Stimulated activated naive CD8-positive, alpha-beta T cell treated with anti-CD3 and anti-CD28 coated beads, Interleukin-15, Interleukin-2, amounts not matched to agents 100 U/mL and 50 U/mL, for 24 hours (primary cell): ENCODE measurements at places on chromosomes 5 and 9.

DNA sequence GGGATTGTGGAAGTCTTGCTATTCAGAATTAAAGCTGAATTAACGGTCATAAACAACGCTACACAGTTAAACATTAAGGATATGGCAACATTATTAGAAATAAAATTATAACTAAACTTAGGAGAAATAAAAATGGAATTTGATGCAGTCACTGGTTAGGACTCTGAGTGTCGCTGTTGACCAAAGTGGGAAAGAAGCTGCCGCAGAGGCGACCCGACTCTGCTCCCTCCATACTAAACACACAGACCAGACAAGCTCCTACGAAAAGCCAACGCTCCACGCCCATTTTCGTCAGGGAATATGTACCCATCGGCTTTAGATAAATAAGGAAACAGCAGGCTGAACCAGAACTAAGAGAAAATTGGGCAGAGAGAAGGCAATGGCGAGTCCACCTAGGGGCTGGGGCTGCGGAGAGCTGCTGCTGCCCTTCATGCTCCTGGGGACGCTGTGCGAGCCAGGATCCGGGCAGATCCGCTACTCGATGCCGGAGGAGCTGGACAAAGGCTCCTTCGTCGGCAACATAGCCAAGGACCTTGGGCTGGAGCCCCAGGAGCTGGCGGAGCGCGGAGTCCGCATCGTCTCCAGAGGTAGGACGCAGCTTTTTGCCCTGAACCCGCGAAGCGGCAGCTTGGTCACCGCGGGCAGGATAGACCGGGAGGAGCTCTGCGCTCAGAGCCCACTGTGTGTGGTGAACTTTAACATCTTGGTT is at the start of gene PCDHGA5:
Gene PCDHGA5 (plus strand): TSS at position 211 of the 709 bp plus-strand sequence. CDS start 169 bp downstream, at position 380.
- no peak for DNase-seq

- no peak for DNase-seq
Observed at GRCh38 chr5:126124706-126125345, 298.4 kb upstream of the GRAMD2B start.

DNA sequence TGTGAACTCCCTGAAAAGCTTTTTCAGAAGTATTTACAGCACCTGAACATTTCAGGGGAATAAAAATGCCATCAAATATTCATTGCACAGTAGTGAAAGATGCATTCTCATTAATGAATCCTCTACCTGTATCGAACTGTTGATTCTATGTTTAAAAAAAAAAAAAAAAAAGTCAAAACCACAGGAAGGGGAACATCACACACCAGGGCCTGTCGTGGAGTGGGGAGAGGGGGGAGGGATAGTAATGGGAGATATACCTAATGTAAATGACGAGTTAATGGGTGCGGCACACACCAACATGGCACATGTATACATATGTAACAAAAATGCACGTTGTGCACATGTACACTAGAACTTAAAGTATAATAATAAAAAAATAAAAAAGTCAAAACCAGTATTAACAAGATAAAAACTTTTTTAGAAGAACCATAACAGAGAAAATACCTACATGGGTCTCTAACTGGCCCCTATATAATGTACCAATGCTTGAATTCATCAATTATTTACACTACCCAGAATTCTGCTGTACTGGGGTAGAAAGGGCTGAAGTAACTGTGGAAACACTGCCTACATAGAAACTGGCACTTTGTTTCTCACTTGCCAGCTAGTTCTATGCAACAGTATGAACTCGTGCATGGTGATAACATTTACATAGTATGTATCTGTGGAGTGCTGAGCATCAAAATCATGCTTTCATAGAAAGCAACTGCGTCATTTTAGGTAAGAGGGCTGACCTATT is 48.9 kb downstream of the GNAQ start:
- DNase-seq = no peak

DNA sequence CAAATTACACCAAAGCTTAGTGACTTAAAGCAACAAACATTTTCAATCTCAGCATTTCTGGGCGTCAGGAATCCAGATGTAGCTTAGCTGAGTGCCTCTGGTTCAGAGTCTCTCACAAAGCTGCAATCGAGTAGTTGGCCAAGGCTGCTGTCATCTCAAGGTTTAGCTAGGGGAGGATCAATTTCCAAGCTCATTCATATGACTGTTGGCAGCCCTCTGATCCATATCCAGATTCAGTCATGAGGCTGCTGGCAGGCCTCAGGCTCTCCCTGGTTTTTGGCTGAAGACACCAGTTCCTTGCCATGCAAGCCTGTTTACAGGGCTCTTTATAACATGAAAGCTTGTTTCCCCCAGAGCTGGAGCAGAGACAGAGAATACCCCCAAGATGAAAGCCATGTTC is 419.5 kb upstream of the TLE4 start:
- DNase-seq = no peak

DNA sequence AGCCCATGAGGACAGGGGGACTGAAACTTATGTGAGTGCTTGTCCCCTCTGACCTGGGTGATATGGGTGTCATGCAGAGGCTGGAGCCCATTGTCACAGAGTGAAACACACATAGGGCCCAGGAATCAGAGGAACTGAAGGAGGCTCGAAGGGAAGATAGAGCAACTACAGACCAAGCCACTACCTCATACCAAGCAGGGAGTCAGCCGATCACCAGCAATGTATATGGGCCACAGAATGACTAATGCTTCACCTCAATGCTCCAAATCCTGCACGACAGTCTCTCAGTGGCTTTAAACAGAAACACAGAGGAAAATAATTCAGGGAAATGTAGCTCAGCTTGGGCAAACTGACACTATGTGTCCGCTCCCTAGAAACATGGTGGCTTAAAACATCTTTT is 8.9 kb upstream of the FBXW11 start:
- DNase-seq = no peak

DNA sequence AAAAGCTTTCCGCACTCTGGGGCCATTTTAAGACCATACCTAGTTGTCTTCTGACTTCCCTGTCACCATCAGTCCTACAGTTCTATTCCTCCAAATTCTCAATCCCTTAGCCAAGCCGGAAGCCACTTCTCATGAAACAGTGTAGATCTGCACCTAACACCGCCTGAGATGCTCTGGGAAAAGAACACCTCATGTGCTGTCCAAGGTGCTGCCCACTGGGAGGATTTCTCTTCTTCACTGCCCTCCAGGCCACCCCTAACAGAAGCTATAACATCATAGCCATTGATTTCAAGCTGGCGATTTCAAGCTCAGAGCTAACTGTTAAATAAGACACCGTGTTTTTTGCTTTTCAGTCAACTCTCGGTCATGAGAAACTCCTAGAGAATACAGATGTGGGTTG is 559.3 kb downstream of the CCDC171 start:
- DNase-seq = no peak

DNA sequence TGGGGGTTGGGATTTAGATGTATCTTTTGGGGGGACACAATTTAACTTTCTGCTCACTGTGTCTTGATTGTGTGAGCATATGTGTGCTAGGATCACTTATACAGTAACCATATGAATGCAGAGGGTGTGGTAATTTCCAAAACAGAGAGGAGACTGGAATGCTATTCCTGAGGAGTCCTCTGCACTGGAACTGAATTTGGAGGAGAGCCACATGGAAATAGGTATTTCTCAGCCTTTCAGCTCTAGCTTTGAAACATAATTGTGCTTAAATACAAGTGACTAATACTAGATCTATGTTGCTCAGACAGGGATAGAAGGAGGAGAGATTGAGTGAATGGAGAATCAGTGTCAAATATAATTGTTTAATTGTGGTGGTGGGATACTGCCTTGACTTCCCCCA is 45.5 kb downstream of the FOCAD start:
- no peak for DNase-seq
